ENCODE measurements at places on chromosomes 2 and 18. TPM values are rescaled to one million over a fixed set of nuclear protein-coding genes. Genes with fewer than 3 reads are reported as not detected.

DNA sequence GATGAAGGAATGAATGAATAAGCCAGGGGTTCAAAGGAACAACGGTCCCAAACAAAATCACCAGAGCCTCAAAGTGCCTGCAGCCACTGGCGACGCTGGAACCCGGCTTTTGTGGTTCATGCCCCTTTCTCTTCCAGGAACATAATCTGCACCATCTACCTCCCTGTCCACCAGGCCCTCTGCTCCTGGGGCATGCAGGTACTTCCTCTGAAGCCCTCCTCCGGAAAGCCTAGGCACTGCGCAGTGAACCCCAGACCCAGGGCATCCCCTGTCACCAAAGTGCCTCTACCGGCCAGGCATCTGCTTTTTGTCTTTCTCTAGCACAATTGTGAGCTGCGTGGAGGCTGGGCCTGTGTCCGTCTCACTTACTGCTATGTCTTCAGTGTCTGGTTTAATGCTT lies 98.6 kb upstream of the TMEM200C start:
- DNase-seq, result no peak

GRCh38 chr2:38626326-38627035 lies 23.8 kb upstream of the HNRNPLL start:
- DNase-seq, result no peak

Gene ARHGEF4
- total RNA-seq, result not detected

GRCh38 chr2:242098034-242098433 lies 228.5 kb downstream of the RTP5 start:
- DNase-seq, result no peak

Gene MLPH
- not detected for total RNA-seq

GRCh38 chr2:55153584-55154299 lies 78.4 kb downstream of the CLHC1 start:
- no peak for DNase-seq

Gene RBBP8
- total RNA-seq, result 35.9 TPM

- DNase-seq, result no peak
These were observed 176.7 kb upstream of the ST6GAL2 start for GRCh38 chr2:107062599-107063220.

DNA sequence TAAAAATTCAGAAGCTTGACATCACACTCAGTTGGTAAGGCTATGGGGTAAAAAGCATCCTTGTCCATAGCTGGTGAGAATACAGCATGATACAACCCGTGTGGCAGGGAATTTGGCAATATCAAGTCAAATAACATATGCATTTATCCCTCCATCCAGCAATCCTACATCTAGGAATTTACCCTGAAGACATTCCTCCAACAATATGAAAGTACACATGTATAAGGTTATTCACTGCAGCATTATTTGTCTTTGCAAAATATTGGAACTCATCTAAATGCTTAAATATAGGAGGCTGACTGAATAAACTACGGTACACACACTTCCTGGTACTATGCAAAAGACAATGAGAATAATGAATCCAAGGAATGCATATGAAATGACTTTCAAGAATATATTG lies 101.0 kb downstream of the MEP1B start:
- no peak for DNase-seq

GRCh38 chr18:49656073-49656692 lies 94.3 kb downstream of the LIPG start:
- peak; percentile 86 for DNase-seq

GRCh38 chr2:203688798-203689197 lies 17.6 kb upstream of the CD28 start:
- peak; percentile 60 for DNase-seq

DNA sequence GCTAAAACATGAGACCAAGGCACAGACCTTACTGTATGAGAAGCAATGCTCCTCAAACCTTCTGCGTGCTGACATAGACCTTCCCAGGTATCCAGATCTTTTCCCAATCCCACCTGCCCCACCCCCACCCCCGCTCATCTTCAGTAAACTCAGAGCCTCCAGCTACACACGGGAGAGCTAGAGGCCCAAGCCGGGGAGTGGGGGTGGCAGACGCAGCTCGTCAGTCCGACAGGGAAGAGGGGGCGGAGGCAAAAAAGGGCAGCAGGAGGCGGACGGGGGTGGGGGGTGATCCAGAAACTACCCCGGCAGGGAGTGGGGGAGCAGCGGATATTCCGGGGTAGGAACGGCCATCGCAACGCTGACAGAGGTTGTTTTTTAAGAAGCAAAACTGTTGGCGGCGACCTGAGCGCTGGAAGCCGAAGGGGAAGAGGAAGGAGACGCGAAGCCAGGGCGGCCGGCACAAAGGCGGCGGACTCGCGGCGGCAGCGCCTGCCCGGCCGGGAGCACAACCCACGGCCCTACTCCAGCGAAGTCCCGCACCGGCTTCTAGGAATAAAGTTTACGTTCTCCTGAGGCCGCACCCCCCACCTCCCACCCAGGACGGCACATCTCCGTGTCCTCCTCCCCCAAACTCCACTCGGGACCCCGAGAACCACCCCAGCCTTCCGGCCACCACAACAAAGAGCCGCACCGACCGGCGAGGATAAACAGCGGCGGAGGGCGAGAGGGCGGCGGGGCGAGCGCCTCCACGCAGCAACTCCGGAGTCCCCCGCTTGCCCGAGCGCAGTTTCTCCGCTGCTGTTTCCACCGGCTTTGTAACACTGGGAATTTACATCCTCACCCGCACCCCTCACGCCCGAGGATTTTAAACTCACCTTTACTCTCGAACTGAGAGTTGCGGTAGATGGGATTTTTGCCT lies 722 bp downstream of the BAZ2B start:
- peak; percentile 93 for DNase-seq

Gene VIT
- 0.13 TPM for total RNA-seq

Gene TLX2
- not detected for total RNA-seq

Gene UGT1A8
- total RNA-seq, result not detected

DNA sequence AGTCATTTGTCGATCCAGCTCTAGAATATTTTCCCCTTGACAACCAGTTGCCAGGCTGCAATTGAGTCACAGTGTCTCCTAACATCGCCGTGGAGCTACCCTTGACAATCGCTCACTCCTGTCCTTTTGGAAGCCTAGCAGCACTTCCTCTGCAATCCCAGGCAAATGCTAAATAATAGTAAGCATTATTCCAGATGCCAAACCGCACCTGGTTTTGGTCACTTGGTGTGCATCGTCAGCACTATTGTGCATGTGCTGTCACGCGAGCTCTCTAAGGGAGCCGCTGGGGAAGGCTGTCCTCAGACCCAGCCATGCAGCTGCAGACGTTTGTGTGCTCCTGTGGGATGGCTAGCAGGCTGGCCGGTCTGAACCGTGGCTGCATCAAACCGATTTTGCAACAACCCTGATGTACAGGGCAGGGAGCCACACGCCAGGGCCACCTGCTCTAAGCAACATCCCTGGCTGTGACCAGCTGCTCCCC lies 549.5 kb upstream of the ID2 start:
- DNase-seq, result no peak

DNA sequence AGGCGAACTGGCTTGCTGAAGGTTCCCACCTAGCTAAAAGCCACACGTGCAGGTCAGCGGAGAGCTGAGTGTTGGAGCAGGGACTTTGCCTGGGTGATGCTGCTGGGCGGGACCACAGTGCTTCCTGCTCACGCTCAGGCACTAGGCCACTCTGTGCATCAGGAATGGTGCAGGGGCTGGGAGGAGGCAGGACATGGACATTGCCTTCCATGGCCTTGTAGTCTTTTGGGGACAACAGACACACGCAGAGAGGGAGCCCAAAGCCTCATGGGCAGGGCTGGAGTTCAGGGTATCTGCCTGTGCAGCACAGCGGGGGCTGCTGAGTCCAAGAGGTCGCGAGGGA lies 207.2 kb downstream of the ZBTB7C start:
- no peak for DNase-seq

- peak; percentile 2 for DNase-seq
These were observed 87.3 kb upstream of the OTOS start for GRCh38 chr2:240227538-240228428.

DNA sequence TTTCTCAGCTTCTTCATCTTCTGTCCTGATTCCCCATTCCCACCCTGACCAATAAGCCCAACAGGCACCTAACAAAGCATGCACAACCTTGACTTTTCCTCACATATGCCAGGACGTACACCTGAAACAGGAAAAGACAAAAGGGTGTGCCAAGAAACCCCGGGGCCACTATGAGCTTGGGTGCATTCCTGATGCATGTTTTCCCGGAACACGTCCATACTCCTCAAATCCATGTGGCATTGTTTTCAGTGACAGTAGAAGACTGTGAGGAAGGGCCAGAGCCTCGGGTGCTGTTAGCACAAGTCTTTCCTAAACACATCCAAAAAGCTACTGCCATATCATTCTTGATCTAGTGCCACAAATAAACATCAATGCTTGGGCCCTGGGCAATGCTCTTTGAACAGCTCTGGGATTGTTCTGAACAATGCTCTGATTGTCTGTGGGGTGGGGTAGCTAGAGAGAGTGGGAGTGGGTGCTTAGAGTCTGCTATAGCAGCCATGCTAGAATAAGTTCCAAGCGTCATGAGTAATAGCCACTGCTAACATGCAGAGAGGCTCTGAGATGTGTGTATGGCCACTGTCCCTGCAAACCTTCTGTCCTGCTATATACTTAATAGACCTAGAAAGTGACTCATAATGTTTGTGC lies 181.7 kb upstream of the CRIM1 start:
- DNase-seq, result no peak

- DNase-seq, result no peak
These were observed 436.1 kb downstream of the LRRTM4 start for GRCh38 chr2:77086051-77086450.

Gene PPP1CB
- 274 TPM for total RNA-seq

Gene GRHL1
- 0.48 TPM for total RNA-seq

Gene AGXT
- total RNA-seq, result 1.3 TPM

Measured in SJCRH30 (cell line).